ENCODE measurements at places on chromosomes 2 and 18.

DNA sequence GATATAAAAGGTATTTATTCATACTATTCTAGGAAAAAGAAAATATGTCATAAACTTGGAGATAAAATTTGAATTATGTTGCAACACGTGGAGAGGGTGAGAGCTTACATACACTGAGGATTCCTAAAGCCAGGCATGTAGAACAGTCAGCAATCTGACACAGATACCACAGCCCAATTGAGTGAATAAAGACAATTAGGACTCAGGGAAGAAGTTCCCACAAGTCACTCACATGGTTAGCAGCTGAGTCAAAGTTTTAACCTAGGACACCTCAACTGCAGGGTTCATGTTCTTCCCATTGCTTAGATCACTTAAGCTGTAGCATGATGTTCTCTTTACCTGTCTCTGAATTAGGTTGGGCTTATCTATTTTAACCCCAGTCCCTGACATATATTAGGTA lies 189.5 kb downstream of the CMPK2 start:
- DNase-seq = no peak

- DNase-seq = no peak
Observed at GRCh38 chr2:25032094-25032493, 9.8 kb upstream of the EFR3B start.

DNA sequence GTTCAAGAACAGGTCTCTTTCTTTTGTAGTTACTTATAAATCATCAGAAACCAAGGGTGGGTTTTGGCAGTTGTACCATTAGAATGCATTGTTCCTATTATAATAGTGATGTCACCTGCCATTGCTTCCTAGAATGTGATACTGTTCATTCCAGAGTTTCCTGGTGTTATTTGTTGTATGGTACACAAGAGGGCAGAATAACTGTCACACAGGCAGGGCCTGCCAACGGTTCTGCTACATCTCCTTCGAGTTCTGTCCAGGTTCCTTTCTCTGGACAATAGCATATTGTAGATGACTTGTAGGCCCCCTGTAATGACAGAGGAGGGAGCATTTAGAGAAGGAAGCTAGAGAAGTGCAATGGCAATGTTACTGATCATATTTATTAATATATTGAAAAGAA lies 98.3 kb downstream of the KLHL14 start:
- no peak for DNase-seq

GRCh38 chr2:150674283-150674682 lies 186.8 kb upstream of the RND3 start:
- DNase-seq = no peak

DNA sequence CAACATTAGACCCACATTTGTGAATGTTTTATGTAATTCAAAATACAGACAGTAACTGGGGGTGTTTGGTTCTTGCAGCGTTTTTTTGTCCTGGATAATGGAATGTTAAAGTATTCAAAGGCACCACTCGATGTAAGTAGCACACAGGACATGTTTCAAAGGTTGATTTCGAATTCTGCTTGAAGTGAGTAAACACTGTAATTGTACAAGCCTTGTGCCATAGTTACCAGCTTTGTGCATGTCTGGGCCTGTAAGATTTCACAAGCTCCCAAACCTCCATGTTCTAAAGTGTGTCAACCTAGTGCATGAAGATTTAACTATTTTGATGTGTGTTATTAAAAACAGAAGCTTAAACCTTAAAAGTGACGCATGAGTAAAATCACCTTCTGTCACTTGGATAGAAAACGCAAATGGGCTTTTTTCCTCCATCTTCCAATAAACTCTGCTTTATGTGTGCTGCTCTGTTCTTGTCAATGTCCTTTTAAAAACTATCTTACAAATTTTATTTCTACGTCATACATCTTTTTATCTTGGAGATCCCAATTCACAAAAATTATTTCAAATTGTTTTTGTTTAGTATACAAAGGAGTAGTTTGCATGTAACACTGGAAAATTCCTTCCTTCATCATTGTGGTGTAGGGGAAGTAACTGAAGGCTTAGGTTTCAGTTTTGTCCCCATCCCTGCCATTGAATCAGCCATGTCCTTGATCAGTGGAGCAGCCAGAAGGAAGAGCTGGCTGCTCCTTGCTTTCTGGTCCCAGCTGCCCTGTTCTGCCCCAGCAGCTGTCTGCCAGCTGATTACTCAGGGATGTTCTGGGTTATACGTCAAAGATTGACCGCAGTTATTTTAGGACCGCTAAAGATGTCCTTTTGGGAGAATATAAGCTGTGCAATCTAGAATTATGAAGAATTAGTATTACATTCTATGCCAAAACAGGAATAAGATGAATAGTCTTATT lies 119.2 kb downstream of the PRKRA start:
- no peak for DNase-seq
